NCI-H526 (cell line): ENCODE measurements at places on chromosomes 11 and 22.

DNA sequence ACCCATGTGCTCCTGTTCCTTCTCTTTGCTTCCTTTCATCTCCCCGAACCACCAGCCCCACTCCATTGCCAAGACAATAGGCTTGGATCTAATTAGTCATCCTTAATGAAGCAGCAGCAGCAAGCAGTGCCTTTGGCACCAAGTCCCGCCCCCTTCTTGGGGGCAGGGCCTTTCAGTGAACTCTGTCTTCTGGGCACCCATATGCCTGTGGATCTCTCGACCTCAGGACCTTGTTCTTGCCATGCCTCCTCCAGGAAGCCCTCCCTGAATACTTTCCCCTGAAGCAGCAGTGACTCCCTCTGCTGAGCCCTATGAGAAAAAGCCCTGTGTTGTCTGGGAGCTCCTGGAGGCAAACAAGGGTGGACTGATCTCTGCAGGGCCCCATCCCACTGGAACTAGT, 32.1 kb downstream of the ARHGEF17 start:
- DNase-seq: peak; percentile 22

DNA sequence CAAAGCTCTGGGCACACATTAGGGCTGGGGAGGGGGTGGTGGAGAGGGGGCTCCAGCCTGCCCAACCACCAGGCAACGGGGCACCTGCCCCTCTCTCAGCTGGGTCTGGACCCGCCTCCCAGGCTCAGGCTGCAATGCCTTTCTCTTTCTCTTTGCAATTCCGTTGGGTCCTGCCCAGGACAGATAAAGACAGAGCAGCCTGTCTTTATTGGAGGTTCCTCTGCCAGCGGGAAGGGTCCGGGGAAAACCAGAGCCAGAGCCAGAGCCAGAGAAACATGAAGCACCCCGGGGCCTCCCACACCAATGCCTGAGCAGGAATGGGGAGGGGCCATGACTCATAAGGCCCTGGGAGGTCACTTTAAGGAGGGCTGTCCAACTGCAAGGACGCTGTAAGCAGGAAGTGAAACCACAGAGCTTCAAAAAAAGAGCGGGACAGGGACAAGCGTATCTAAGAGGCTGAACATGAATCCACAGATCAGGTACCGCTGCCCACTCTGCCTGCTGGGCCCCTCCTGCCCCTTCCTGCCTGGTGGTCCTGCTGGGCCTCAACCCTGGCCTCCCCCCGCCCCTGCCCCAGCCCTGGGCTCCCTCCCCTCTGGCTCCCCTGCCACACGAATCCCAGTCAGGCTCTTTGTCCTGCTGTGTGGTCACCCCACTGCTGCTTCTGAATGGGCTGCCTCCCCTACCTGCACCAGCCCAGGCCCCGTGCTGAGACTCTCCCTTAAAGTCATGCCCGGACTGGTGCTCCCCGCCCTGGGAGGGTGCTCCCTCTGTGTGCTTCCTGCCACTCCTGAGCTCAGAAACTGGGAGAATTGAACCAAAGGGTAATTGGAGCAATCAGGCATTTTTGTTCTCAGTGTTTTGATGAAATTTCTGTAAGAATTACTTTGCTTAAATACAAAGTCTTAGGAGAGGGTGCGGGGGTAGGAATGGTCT, at the start of gene APOBEC3B:
Gene APOBEC3B (plus strand): TSS at position 356 of the 936 bp plus-strand sequence. CDS start 107 bp downstream, at position 463.
- DNase-seq: no peak

GRCh38 chr11:45071232-45071631, 75.2 kb upstream of the PRDM11 start:
- no peak for DNase-seq

GRCh38 chr11:96200243-96200642, 142.8 kb downstream of the MAML2 start:
- DNase-seq: no peak

- DNase-seq: no peak
Measured at GRCh38 chr22:37270928-37271650, 11.2 kb upstream of the CYTH4 start.

DNA sequence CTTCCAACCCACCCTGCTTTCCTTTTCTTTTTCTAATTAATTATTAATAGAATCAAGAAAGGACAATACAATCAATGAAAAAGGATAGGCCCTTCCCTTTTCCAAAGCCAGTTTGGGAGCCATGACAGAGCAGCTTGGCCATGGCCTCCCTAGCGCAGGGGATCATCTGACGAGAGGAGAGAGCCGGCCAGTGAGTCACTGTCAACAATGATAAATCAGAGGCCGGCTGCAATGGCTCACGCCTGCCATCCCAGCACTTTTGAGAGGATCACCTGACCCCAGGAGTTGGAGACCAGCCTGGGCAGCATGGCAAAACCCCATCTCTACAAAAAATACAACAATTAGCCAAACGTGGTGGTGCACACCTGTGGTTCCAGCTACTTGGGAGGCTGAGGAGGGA, 27.5 kb upstream of the KRTAP5-7 start:
- DNase-seq: no peak

DNA sequence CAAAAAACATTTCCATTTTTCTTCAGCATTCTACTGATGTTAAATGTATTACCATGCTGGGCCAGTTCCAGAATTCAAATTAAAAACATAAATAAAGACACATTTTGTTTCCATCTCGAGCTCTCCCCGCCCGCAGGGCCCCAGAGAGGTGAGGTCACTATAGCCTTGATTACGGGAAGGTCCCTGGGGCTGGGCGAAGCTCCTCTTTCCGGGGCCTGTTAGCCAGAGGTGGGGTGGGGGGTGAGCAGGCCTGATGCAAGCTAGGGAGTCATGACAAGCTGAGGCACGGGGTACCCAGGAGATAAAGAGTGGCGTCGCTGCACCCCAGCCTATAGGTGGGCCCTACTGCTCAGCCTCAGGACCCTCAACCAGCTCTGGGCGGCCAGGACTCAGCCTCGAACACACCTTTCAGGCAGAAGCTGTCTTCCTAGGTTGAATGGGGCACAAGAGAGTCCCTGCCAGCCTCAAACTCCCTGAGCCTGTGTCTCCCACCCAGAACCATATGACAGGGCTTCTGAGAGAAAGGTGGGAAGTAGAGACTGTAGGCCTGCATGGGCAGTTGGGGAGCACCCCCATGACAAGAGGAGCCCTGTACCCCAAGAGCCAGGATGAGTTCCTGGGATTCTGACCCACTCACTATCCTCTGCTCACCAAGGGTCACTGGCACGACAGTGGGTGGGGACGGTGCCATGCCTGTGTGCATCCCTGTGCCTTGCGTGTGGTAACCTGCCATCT, 34.8 kb downstream of the KCNQ1OT1 start:
- DNase-seq: no peak

GRCh38 chr11:9380773-9381172, 3.7 kb upstream of the IPO7 start:
- DNase-seq: no peak
